ENCODE measurements at places on chromosomes 2 and 18.

- no peak for DNase-seq
Measured at GRCh38 chr2:37350034-37350433, 5.6 kb downstream of the QPCT start.

GRCh38 chr2:62727876-62728566 is 22.5 kb downstream of the EHBP1 start:
- DNase-seq: no peak

DNA sequence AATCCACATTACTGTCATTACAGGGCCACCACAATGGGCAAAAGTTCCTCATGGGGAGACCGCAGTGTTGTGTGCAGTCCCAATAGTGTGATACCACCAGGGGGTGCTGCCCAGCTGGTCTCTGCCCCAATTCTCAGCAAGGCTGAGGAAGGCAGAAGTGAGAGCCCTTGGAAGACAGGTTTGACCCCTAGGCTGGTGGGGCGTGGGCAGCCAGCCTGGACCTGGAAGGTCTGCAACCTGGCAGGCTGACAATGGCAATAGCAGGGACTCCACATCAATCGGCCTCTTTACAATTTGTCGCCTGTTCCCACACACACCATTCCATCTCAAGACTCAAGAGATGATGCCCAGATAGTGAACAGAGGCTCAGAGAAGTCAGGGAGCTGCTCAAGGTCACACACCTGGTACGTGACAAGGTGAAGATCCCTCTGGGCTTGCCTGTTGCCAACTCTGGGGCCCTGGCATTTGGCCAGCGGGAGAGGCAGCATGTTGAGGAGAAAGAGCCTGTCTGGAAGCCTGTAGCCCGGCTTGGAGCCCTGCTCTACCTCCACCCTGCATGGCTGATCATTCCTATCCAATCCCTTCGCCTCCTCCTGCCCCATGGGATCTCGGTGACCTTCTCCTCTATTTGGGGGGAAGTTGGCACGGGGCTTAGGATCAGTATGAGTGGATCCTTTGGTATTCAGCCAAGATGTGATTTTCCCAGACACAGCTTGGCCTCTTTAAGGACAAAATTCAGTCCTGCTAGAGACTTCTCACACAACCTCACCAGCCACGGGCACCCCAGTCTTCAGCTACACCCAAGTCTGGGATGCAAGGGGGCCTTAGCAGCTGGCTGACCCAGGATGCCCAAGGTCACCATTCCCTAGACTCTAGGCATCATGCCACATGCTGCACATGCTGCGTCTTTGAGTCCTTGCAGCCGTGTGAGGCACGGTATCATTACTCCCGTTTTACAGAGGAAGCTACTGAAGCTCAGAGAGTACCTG is 2.9 kb upstream of the ATOH8 start:
- no peak for DNase-seq

DNA sequence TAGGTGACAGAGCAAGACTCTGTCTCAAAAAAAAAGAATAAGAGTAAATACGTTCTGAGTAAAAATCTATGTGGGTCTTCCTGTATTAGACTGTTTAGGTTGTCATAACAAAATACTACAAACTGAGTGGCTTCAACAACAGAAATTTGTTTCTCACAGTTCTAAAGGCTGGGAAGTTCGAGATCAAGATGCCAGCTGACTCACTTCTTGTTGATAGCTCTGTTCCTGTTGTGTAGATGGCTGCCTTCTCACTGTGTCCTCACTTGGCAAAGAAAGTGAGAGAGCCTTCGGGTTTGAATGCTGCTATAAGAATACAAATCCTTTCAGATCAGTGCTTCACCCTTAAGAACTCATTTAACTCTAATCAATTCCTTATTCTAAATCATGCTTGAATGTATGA is 430.0 kb upstream of the VWC2L start:
- DNase-seq: no peak

DNA sequence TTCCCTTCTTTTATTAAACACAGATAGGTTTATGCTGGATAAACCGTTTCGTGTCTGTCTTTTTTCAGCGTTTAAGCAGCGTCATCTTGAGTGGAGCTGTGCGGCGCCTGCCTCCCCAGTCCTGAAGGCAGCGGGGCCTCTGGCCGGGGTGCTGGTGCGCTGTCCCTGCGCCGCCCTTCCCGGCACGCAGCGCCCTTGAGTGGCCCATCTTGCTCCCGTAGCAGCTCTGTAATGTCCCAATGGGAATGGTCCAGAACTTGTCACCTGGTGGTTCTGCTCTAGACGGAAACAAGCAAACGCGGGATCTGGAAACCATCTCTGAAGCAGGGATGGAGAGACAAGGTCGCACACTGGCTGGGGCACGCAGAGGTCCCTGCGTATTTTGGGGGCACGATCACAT is 24.5 kb downstream of the PRELID3A start:
- DNase-seq: no peak

DNA sequence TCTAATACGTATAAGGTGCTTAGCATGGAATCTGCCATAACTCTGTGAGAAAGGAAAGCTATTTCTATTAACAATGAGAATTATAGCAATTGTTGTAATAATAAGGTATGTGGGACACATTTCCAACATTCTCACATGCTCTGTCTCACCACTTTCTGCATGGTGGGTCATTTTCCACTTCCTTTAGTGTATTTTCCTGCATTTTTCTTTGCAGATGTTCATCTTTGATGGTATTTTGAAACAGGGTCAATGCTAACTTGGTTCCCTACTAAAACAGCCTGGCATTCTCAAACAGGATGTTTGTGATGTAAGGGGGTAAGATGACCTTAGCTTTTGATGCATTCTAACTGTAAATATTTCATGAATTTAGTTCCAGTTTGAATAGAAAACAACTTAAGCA is 54.7 kb downstream of the MYO1B start:
- peak; percentile 22 for DNase-seq

DNA sequence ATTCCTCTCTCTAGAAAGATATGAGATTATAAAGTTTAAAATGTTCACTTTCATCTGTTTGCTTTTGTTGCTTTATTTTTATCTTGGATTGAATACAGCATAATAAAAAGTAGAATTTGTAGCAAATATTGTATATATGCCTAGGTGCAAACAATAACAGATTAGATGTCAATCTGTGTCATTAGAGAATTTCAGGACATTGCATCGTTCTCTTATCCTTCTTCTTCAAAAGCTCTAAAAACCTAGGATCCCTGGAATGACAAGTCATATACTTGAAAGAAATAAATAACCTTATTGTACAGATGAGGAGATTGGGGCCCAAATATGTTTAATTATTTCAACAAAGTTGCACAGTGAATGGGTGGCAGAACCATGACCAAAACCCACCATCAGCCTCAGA is 102.8 kb upstream of the BZW1 start:
- no peak for DNase-seq

DNA sequence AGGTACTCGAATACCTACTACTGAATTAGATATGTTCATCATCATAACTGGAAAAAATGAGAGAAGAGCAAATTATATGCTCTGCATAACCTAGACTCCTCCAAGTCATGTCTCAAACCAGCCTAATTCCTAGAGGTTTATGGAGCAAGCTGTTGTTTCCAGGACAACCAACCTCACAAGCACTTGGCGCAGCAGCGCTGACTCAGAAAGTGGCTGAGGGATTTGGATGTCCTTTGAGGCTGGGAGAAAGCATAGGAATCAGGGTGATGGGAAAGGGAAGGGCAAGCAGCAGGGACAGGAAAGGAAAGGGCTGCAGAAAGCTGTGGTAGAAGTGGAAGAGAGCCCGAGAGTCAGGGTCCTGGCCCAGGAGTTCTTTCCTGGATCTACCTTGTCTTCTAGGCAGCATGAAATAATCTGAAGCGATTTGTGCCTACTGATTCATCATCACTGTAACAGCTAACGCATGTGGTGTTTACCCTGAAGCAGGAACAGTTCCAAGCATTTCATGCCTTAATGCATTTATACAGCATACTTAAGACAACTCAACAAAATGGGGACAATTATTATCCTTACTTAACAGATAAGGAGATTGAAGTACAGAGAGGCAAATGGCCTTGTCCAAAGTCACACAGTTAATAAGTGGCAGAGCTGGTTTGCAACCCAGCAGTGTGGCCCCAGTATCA is 3.7 kb downstream of the PLEK start:
- peak; percentile 50 for DNase-seq

DNA sequence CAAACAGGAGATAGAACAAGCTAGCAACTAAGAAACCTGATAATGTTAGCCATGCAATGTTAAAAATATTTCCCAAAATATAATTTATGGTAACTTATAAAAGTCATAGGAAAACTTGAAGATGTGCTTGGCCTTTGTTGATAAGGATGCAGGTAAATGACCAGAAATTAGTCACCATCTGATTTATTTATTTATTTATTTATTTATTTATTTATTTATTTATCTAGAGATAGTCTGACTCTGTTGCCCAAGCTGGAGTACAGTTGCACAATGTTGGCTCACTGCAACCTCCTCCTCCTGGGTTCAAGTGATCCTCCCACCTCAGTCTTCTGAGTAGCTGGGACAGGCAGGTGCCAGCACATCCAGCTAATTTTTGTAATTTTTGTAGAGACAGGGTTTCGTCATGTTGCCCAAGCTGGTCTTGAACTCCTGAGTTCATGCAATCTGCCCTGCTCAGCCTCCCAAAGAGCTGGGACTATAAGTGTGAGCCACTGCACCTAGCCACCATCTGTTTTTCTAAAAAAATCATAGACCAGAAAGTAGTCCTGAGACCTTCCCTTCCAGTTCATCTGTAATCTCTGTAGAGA is 109.5 kb downstream of the DHRS9 start:
- DNase-seq: no peak

DNA sequence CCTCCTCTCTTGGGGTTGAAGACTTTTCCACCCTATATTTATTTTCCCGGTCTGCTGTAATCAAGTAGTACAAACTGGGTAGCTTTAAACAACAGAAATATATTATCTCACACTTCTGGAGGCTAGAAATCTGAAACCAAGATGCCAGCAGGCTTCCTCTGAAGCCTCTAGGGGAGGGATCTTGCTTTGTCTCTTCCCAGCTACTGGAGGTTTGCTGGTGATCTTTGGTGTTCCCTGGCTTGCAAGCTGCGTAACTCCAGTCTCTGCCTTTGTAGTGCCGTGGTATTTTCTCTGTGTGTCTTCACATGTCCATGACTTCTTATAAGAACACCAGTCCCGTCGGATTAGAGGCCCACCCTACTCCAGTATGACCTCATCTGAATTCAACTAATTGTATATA is 44.4 kb downstream of the MYO3B start:
- DNase-seq: no peak

GRCh38 chr18:32310101-32310500 is 120.3 kb downstream of the MEP1B start:
- no peak for DNase-seq

GRCh38 chr2:46068636-46069035 is 228.6 kb upstream of the EPAS1 start:
- no peak for DNase-seq

- DNase-seq: no peak
Measured at GRCh38 chr2:238949710-238950345, 101.9 kb downstream of the TWIST2 start.

GRCh38 chr2:3613524-3613905 is 18.6 kb downstream of the COLEC11 start:
- DNase-seq: no peak

- DNase-seq: peak; percentile 59
Measured at GRCh38 chr2:37506407-37507050, 162.1 kb downstream of the QPCT start.

DNA sequence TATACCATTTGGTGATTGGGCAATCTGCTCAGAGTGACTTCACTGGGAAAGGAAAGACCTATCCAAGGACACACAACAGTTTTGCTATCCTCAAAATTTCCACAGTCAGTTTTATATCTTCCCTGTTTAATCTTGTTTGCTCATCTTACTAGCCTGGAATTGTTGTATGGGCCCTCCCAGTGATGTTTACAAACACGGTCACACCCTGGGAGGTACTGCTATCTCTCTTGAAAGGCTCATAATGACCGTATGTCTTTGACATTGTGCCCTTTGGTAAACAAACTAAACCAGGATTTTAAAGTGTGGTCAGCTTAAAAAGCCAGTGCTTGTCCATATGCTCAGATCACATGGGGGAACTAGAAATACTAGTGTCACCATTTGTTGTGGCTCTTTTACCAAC is 277.0 kb downstream of the CDH2 start:
- no peak for DNase-seq

- no peak for DNase-seq
Measured at GRCh38 chr2:26169226-26169625, 3.7 kb upstream of the GAREM2 start.
